ENCODE measurements at places on chromosomes 7 and 10.

GRCh38 chr10:15775513-15775912, 55.8 kb upstream of the ITGA8 start:
- no peak for DNase-seq

DNA sequence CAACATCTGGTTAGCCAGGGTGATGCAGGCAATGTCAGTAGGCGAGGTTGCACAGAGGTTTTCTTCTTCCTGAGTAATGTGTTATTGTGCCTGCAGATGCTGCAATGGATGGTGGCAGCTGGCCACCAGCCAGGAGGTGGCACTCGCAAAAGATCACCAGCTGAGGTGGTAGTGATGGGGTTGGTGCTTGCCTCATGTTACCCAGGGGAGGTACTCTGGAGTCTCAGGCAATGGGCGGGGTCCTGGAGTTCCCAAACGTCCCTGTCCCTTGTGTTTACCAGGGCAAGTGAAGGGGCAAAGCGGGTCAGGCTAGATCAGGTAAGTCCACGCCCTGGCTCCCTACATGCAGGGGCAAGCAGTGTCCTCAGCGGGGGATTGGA, 21.1 kb downstream of the CLRN3 start:
- DNase-seq, result no peak

DNA sequence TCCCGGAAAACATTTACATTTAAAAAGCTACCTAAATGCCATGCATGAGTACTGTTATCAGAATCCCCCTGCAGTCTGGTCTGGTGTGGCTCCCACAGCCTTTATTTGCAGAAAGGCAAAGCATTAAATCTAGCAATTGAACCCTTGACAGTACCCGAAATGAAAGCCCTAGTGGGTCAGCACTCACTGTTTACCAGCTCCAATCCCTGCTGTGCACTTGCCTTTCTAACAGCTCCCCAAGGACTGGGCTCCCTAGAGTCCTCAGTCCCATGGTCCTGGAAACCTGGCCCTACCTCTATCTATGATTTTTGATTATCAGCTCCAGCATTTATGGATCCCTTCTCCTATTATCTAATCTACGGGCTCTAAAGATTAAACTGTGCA, 1.9 kb upstream of the MACC1 start:
- no peak for DNase-seq

GRCh38 chr7:113267271-113267670, 148.9 kb upstream of the SMIM30 start:
- DNase-seq, result no peak

DNA sequence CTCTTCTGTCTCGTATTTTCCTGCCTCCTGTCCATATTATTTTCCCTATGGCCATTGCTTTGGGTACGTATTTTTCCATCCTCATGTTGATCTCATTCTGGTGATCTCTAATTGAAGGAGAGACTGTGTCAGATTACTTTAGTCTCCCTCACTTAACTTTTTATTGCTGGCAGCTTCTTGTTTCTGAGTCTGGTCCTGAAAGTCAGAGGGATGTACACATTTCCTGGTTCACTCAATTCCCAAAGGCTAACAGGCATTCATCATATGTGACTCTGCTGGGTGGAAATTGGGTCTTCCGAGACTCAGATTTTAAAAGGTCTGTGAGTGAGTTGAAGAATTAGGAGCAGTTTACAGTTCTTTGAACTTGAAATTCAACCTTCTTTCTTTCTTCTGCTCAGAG, 10.9 kb downstream of the UMAD1 start:
- DNase-seq, result no peak

DNA sequence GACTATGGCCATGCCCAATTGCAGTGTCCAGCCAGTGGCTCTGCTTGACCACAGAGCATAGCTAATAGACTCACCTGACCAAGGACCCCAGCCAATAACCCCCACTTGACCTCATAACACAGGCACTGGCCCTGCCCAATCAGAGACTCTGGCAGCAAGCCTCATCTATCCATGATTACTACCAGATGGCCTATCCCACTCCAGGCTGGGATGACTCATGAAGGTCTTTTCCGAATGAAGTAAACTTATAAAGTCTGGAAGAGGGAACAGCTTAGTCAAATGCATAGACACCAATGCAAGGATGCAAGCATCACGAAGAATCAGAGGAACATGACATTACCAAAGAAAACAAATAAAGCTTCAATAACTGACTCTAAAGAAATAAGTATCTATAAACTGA, 141.4 kb downstream of the TMEM168 start:
- DNase-seq, result no peak

GRCh38 chr7:2785071-2785500, 59.0 kb downstream of the GNA12 start:
- DNase-seq, result no peak

- DNase-seq, result no peak
Observed at GRCh38 chr7:159032753-159033472, 111.8 kb downstream of the VIPR2 start.

GRCh38 chr10:110404825-110405224, 92.9 kb upstream of the DUSP5 start:
- no peak for DNase-seq

- no peak for DNase-seq
Observed at GRCh38 chr10:36574207-36574606, 551.2 kb upstream of the ANKRD30A start.

DNA sequence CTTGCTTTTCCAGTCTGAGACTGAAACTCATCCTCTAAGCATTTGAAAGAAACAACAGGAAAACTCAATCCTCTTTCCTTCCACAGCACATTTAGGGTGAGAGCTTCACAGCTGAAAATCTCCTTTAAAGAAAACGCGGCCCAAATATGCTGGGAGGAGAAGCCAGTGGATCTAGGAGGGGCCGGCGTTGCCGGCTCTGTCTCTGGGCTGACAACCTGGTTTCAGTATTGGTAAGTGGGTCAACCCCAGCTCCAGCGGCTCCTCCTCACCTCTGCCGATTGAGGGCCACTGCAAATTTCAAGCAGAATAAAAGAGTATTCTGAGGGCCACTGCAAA, 75.3 kb upstream of the CPXM2 start:
- DNase-seq, result no peak

DNA sequence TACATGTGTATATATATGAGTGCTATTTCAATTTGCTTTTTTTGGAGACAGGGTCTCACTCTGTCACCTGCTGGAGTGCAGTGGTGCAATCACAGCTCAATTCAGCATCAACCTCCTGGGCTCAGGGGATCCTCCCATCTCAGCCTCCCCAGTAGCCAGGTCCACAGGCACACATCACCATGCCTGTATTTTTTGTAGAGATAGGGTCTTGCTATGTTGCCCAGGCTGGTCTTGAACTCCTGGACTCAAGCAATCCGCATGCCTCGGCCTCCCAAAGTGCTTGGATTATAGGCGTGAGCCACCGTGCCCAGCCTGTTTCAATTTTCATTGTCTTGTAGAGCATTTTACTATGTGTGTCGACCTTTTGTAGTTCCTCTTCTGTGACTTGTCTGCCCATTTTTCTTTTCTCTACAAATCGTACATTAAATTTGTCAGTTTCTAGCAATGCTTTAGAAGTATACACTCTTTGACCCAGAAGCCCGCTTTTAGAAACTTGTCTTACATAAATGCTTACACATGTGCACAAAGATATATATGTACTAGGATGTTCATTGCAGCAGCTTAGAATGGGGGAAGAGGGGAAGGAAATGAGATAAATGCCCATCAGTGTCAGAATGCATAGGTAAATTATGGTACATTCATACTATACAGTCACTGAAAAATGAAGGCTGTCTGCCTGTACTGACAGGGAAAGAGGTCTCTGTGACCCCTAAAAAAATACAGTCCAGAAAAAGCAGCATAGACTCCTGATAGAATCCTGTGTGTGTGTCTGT, 12.2 kb upstream of the RFC2 start:
- DNase-seq, result no peak

DNA sequence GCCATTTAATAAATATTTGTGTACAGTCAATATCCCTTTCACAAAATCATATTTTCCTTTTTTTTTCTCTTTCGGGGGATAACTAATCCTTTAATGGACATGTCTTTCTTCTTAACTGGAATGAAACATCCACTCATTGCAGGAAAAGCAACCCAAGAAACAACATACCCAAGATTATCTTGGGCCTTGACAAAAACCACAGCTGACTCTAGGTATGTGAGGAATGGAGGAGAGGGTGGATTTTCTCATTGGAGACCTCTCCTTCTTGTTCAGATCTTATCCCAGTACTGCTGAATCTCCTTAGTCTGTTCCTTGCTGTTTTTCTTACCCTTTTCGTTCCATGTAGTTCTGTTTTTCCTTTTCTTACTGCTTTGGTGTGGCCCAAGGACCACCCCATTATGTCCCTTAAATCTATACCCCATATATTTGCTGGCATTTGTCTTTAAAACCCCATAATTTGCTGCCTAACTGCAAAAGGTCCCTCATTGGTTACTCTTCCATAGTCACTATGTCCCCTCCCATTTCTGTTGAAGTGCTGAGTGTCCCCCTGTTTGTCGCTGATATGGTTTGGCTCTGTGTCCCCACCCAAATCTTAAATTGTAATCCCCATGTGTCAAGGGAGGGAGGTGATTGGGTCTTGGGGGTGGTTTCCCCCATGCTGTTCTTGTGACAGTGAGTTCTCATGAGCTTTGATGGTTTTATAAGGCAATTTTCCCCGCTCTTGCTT, 6.8 kb upstream of the CDK6 start:
- no peak for DNase-seq

DNA sequence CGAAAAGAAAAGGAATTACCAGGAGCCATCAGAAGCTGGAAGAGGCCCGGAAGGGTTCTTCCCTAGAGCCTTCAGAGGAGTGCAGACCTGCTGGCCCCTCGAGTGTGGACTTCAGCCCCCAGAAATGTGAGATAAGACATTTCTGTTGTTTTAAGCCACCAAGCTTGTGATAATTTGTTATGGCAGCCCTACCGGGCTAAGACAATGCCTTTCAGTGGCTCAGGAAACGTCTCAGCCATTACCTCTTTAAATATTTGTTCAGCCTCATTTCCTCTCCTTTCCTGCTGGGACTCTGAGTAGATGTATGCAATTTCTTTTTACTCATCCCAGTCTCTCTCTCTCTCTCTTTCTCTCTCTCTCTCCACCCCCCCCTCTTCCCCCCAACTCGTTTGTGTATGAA, 174.7 kb upstream of the GRB10 start:
- no peak for DNase-seq

- DNase-seq, result no peak
Observed at GRCh38 chr10:22481687-22482539, 136.6 kb downstream of the SPAG6 start.

- DNase-seq, result no peak
Observed at GRCh38 chr7:45082031-45082830, 6.5 kb downstream of the NACAD start.

DNA sequence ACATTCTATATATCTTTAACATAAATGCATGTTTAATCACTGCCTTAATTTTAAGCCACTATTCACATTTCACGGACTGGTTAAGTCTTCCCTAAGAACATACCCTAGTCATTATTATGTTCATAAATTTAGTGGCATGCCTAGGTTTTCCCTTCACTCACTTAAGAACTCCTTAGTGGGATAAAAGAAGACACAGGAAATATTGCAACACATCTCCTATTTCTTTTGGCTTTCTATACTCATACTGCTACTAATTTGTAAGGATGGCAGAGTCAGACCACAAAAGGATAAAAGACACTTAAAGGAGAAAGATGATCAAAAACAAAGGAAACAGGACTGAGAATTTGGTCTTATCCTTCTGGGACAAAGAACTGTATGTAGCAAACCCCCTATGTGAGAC, 951.4 kb downstream of the SORCS3 start:
- no peak for DNase-seq

GRCh38 chr7:90828601-90829000, 232.5 kb downstream of the CDK14 start:
- DNase-seq, result no peak

- DNase-seq, result no peak
Observed at GRCh38 chr10:67959839-67960476, 75.5 kb downstream of the SIRT1 start.

GRCh38 chr10:94264085-94264484, 98.7 kb downstream of the NOC3L start:
- no peak for DNase-seq

DNA sequence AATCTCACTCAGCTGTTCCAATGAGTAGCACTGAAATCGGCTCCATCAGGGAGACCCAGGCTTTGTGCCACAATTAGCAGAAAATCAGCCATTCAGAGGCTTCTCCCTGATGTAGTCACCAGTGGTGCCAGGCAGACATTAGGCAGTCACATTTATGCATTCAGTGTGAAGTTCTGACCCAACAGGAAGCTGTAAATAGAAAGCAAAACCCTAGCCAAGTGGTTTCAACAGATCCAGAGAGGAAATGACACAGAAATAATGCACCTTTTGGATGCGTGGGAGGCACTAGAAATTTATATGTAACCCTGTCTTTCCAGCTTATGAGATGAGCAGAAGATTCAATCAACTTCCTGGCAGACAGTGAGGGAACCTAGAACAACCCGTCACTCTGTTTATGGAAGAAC, 186.4 kb downstream of the PDE1C start:
- no peak for DNase-seq

DNA sequence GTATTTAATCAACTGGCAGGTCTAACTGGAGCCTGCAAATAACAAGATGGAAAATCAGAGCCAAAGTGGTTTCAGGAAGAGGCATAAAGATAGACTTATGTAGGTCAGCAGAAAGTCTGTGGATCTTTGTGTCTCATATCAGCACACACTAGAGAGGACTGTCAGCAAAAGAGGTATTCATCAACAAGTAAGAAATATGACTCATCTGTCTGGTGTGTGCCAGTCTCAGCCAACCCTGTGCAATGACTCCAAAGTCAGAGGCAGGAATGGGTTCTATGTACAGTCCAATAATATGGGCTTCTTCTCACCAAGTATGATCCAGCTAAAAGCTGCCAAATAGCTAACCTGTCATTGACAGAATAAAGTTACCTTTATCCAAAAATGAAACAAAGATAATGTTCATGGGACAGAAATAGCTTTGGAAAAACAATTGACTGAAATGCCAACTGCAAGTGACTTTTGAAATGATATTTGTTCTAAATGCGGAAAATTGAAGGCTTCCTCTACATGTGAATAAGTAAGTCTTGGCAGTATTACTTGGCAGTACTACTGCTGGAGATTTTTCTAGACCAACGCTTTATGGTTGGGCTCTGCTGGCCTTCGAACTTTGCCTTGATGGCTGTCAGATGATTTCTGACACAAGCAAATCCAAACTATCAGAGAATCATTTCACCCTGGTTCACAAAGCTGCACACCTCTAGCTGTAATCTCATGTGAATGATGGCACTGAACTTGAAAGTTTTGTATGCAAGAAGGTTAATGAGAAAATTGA, 272.3 kb upstream of the SEMA3C start:
- DNase-seq, result no peak

GRCh38 chr10:110865809-110866482, 5.8 kb upstream of the PDCD4 start:
- DNase-seq, result no peak

- no peak for DNase-seq
Observed at GRCh38 chr10:5528989-5529701, 4.4 kb downstream of the CALML3 start.

GRCh38 chr7:133389727-133390126, 136.8 kb downstream of the EXOC4 start:
- no peak for DNase-seq

DNA sequence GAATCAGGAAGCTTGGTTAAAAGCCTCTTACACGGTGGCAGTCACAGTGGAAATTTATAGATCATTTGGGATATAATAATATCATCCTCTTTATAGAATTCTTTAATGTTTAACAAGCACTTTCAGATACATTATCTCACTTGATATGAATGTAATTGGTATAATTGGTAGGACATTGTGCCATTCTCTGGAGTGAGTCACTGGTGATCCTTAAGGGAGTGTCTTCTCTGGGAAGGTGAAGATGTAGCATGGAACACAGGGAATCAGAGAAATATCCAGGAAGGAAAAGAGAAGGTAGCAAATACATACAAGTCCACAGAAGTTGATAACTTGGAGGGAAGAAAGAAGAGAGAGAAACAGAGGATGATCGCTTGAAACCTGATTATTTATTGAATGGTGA, 9.8 kb downstream of the PTPRZ1 start:
- DNase-seq, result no peak
